Stimulated activated CD4-positive, alpha-beta T cell treated with anti-CD3 and anti-CD28 coated beads, Interleukin-1b, Interleukin-23, amount 100 ng/mL, for 24 hours (primary cell): ENCODE measurements at places on chromosomes 2 and 18.

DNA sequence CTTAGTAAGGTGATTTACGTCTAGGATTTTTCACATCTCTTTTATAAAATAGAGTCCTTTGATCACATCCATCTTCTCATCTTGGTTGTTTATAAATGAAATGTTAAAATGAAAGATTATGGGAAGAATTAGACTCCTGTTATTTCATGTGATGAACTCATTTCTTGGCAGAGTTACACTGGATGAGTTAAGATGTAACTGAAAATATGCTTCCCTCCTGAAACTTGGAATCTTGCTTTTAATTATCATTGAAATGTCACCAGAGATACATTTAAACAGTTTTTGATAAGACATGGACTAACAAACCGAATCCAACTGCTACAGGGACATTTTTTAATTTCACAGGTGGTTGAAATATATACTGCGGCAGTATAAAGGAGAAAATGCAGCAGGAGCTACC, 274.0 kb downstream of the DLGAP1 start:
- DNase-seq: no peak

DNA sequence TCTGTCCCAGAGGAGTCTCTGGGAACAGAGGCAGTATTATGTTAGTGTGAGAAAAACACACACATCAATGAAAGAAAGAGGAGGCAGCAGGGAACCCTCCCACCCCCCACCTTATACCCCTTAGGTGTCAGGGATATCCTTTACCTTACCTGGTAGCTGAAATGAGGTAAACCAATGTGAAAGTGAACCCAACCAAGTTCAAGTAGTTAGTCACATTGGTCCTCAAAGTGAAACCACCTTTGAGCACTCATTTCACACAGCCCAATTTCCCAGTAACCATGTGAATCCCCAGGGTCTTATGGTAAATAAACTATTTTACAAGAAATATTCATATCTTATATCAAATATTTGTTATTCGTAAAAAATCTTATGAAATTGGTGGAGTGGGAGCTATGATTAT, 377.8 kb downstream of the LRATD1 start:
- no peak for DNase-seq

DNA sequence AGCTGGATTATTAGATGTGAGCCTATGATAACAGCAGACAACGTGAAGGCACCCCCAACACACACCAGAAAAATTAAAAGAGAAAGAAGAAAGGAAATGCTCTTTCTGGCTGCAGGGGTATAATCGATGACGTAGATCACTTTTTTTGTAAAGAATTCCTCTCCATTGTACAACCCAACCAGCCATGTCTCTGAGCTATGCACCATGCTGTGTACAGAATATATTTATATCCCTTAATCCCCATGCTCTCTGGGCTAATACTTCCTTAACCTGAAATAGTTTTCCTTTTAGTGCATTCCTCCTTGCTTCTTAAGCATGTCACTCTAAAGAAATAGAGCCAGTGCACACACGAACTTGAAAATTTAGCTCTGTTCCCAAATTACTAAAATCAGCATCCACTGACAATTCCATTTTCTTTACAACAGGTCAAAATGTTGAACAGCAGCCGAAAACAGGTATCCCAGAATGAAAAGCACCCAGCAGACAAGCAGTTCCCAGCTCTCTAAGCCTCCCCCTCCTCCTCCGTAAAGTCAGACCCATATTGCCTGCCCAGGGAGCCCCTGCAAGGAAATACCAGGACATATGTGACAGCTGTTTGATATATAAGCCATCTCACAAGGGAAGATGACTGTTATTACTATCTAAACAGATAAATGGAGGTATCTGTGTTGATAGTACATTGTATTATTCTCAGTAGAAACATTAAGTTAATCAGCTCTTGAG, 247.4 kb upstream of the RAB6C start:
- DNase-seq: no peak

- no peak for DNase-seq
These were observed 30.8 kb upstream of the ST8SIA5 start for GRCh38 chr18:46787674-46788073.

- no peak for DNase-seq
These were observed 20.0 kb downstream of the EFHD1 start for GRCh38 chr2:232653441-232653840.

DNA sequence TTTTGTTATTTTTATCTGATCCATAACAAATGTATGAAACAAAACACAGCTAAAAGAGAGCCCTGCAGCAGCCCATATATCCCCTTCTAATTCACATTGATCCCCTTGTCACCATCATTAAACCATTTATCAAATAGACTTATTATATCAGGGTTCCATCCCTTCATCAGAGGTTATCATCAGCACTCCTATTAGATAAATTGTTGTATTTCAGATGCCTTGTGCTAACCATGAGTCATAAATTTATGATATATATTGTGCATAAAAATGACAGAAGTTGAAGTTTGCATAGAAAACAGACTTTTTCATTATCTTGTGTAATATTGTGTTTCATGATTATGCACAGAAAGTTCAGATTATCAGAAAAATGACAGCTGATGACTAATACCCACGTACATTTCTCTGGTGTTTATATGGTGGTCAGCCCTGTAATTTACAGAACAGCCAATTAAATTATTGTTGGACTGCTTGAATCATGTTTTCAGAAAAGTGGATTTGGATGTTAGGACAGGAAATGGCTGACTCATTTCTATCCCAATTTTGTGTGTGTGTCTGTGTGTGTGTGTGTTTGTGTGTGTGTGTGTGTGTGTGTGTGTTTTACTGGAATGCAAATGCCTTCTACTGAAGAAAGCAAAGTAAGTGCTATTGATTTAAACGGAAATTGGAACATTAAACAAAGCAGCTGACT, 80.9 kb downstream of the PPP1R1C start:
- DNase-seq: no peak

DNA sequence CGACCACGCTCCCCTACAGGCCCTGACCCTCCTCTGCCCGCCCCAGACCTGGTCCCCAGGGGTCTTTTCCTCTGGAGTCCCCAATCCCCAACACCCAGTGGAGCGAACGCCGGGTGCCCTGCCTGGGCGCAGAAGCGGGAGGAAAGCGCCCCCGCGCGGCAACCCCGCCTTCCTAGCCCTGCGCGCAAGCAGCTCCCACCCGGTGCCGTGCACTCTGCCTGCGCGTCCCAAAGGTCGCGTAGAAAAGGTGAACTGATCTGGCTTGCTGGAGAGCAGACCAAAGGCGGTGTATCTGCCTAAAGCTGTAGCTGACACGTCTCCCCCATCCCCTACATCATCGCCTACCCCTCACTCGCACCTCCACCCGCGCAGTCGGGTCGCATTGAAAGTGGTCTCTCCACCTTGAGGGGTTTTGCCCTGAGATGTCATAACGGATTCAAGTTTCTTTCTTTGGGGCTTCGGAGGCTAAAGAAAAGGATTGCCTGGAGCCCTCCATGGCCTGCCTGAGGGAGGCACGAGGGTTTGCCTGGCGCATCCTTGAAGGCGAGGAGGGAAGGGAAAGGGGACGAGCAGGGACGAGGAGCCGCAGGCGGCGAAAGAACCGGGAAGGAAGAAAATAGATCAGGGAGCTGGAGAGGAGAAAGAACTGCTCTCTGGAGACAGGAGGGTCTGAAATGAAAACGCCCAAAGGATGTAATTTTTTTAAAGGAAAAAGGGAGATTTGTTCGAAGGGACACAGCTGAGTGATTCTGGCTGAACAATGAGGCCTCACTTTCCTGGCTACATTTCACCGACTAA, 5.8 kb downstream of the GAD1 start:
- no peak for DNase-seq

DNA sequence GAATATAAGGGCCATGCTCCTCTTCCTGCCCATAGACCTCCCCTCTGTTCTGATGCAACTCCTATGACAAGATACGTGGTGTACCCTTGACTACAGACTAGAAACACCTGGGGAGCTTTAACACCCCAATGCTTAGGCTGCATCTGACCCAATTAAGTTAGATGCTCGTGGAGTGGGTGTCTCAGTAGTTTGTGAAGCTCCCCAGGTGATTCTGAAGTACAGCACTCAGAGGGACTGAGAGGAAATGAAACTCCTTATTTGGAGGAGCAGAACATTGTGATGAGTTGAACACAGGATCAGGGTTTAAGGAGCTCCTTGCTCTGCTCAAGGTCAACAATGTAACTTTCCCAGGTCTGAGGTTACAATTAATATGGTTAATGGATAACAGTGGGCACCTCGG, 80.3 kb upstream of the TTC39C start:
- no peak for DNase-seq

DNA sequence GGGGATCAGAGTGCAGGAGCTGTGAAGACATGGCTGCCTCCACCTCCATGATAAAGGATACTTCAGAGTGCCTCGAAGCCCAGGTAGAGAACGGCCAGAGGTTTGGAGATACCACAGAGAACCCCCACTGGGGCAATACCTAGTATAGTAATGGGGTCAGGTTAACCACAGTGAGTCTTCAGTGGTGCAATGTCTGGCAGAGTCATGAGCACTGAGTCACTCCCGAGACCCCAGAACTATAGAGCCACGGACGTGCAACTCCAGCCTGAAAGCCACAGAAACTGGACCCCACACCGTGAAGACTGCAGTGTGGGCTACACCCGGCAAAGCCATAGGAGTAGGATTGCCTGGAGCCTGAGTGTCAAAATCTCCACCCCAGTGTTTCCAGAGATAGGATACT, 746.6 kb downstream of the CBLN2 start:
- DNase-seq: no peak
